Stimulated activated naive CD8-positive, alpha-beta T cell treated with anti-CD3 and anti-CD28 coated beads, Interleukin-15, Interleukin-2, amounts not matched to agents 100 U/mL and 50 U/mL, for 24 hours (primary cell): ENCODE measurements at places on chromosomes 3 and 15.

- no peak for DNase-seq
Measured at GRCh38 chr15:61556037-61556648, 327.0 kb upstream of the RORA start.

- DNase-seq, result no peak
Measured at GRCh38 chr15:74542166-74543042, 1.4 kb downstream of the ARID3B start.

GRCh38 chr3:184042617-184043016 lies 10.2 kb upstream of the HTR3C start:
- DNase-seq, result no peak

GRCh38 chr3:171526869-171527268 lies 66.7 kb upstream of the TNIK start:
- DNase-seq, result no peak
